ENCODE measurements at places on chromosomes 1 and 21.

- DNase-seq: no peak
These were observed 21.4 kb downstream of the FOXO6 start for GRCh38 chr1:41382480-41383090.

- DNase-seq: no peak
These were observed 418.2 kb upstream of the NFIA start for GRCh38 chr1:60664086-60664625.

GRCh38 chr21:23394458-23394857 is 2212.8 kb downstream of the MRPL39 start:
- DNase-seq: no peak

GRCh38 chr1:4022715-4023114 is 122.6 kb upstream of the C1orf174 start:
- no peak for DNase-seq

- DNase-seq: no peak
These were observed 71.1 kb upstream of the MROH9 start for GRCh38 chr1:170864238-170864637.

DNA sequence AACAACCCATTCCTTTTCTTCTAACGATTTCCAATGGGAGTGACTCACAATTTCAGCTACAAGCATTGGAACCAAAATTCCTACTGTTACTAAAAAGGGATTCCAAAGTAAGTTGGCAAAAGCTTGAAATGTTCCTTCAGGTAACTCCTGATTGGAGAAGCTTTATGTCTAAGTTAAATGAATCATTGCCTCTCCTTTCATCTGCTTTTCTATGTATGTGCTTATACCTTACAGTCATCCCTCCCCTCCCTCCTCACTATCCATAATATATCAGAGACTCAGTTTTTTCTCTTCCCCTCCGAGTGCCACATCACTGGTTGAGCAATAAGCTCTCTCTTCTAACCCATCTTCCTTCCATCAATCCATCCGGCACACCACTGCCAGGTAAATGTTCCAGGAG is 86.8 kb downstream of the TIAM1 start:
- no peak for DNase-seq

DNA sequence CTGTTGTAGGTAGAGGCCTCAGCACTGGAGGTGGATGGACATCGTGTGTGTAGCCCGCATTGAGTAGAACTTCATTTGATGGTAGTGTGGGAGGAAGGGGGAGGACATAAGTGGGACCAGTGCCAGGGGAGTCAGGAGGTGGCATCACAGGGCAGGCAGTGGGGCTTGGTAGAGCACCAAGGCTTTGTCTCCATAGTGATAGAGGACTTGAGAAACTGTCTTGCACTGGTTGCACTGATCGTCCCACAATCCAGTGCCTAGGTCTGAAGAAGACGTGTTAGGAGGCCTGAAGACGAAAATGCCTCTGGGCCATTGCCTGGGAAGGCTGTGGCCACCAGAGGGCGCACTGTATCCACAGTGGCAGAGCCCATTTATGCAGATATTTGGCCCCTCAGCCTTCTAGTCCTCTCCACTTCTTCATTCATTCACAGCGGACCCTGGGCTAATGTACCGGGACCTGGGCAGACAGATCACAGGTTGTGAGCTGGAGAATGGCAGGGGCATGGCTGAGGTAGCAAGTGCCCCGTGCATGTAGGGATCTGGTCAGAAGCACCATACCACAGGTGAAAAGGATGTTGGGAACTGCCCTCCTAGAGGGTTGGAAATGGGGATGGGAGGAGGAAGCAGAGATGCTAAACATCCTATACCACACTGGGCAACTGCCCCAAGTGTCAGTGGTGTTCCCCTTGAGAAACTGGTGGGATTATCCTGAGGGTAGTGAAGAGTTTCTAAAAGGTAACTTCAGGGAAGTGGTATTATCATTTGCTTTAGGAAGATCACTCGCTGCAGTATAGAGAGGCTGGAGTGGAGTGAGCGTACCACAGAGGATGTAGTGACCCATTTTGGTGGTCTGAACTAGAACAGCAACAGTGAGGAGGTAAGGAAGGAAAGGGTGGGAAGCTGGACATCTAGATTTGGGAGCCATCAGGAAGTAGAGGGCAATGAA is 95.3 kb downstream of the PIK3R3 start:
- peak; percentile 71 for DNase-seq

DNA sequence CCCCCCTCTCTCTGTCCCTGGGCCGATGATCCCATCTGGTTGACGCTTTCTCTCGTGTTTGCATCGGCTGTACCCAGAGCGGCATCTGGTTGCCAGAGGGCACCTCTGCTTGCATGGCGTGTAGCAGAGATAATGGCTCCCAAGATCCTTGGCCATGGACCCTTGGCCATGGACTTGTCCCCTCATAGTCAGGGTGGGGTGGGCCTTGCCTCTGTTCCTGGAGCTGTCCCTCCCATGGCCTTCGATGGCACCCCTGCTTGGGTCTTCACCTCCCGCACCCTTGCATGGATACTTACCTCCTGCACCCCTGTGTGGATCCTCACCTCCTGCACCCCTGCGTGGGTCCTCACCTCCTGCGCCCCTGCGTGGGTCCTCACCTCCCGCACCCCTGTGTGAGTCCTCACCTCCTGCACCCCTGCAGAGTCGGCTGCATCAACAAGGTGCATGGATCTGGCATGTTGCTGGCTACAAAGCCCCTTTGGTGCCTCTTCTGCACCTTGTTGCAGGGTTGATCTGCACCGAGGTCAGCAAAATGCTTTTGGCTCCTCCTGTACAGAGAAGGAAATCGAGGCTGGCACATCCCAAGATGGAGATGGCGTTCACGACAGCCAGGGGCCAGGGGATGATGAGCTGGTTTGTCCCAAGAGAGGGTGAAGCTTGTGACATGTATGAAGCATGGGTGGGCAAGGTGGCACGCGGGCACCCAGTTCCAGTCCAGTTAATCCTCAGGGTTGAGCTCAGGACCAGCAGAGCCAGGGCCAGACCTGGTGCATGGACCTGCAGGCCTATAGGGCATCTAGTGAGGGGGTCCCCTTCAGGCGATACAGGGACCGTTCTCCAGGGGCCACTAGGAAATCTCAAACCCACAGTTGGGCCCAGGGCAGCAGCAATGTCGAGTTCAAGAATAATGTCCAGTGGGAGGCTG is 46.1 kb upstream of the C1orf174 start:
- no peak for DNase-seq

DNA sequence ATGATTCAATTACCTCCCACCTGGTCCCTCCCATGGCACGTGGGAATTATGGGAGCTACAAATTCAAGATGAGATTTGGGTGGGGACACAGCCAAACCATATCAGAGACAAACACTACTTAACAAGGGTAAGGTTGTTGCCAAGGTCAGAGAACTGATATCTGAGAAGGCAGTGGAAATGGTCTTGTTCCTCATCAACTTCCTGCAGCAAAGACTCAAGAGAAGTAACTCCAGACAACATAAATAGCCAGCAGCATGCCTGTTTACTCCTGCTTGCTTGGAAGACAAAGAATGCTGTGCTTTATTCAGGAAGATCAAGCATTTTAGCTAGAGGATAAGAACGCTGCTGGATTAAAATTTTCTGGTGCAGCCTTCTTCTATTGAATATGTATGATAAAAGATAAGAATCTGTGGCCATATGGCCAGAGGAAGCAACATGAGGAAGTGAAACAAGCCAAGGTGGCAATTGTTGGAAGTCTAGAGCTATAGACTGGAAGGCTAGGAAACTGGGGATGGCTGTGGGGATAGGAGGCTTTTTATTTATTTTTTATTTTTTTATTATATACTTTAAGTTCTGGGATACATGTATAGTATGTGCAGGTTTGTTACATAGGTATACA is 36.4 kb downstream of the DDAH1 start:
- no peak for DNase-seq

DNA sequence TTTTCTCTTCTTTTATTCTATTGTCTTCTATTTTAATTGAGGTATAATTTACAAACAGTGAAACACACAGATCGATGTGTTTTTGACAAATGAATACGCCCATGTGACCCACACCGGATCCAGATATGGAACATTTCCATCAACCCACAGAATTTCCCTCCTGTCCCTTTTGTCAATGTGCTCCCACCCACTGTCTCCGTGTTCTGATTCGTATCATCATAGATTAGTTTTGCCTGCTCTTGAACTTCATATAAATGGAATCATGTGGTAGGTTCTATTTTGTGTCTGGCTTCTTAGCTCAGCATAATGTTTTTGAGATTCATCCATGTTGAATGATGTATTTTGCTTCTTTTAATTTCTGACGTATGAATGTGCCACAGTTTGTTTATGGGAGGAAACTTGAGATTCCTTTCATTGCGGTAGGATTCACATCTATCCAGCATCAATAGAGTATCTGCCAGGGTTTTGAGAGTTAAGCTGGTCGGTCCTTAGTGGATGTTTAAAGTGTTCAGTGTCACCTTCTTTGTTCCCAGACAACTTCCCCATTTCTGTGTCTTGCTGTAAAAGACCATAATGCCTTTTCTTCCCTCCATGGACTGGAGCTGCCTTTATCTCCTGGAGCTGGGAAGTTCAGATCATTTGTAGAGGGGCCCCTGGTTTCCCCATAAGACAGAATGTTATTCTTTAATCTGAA is 14.7 kb downstream of the NAV1 start:
- DNase-seq: no peak

DNA sequence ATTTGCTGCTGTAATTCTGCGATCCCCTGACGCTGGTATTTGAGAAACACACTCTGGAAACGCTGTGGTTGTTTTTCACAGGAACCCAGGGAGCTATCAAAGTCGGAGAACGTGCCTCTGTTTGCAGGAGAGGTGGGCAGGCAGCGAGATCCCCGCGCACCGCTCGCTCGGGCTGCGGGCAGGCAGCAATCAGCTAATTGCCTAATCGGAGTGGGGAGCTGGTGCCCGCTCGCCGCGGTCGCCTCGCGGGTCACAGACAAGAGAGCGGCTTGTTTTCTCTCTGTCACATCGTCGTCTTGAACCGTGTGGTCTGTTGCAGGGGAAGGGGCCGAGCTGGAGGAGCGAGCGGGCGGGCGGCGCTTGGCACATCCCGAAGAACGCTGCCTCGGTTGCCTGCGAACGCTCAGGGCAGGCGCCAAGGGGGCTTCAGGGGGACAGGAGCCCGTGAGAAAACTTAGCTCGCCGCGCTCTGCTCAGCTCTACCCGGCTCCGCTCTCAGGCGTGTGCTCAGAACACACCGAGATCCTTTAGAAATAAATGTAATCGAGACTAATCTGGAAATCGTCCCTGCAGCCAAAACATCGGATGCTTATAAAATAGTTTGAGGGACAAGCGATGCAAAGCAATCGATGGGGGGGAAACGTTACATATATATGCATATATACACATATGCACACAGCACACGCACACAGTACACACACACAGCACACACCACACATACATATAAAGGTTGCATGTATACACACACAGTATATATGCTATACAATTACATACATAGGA is 93.6 kb upstream of the SMYD2 start:
- DNase-seq: no peak

- DNase-seq: no peak
These were observed 10.2 kb upstream of the TOMM20 start for GRCh38 chr1:235138821-235139220.

DNA sequence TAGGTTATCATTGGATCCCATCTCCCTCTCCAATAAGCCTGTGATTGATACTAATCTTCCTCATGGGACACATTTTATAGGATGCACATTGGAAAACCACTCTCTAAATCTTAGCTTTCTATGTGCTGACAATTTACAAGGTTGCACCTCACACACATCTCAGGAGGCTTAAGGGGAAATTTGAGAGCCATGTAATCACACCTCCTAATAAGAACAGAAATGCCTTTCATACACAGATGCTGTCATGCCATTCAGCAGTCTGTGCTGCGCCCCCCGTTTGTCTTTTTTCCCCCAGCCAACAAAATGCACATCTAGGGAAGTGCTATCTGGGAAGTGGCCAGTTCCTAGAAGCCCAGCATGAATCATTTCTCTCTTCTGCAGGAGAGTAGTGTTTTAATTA is 154.5 kb downstream of the ST6GALNAC5 start:
- DNase-seq: no peak

GRCh38 chr1:230501242-230501641 is 75.1 kb upstream of the PGBD5 start:
- DNase-seq: no peak

DNA sequence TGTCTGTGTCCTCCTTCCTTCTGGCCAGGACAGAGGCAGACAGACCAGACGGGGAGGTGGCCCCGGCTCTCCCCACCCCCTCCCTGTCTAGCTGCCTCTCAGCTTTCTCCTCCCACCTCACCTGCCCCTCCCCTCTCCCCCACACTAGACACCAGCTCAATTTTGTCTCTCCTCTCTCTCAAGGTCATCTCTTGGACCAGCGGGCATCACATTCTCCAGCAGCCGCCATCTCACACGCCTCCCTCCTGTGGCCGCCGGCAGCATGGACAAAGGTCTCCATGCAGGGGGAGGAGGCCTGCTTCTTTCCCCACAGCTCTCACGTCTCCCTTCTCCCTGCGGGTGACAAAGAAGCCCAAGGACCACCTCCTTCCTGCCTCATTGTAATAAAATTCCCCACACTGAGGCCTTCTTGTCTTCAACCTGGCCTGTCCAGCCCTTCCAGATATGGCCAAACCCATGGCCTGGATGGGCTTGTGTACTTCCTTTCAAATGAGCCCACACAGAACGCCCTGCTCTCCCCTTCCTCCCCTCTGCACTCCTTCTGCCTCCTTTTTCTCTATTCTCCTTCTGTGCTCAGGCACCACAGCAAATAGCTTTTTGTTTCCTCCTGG is 14.6 kb downstream of the OPTC start:
- DNase-seq: no peak

DNA sequence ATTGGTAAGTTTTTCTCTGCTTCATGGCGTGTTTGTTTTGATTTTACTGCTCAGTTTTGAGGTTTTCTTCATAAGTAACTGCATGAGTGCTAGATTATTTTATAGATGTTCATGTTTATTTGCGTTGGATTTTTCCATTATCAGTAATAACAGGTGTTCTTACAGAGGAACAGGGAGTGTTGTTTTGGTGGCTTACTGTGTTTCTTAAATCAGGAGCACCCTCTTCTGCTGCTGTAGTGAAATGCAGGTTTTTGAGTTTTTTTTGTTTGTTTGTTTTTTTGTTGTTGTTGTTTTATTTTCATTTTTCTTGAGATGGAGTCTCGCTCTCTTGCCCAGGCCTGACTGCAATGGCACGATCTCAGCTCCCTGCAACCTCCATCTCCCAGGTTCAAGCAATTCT is 32.6 kb downstream of the CTBS start:
- no peak for DNase-seq

GRCh38 chr21:42539342-42539741 is 25.7 kb downstream of the SLC37A1 start:
- no peak for DNase-seq

- peak; percentile 39 for DNase-seq
These were observed at the start of gene CD101 for GRCh38 chr1:117001254-117001927. Gene CD101, plus strand, starts transcription at chr1:117001760. Its CDS starts 58 bp downstream, at chr1:117001818.

DNA sequence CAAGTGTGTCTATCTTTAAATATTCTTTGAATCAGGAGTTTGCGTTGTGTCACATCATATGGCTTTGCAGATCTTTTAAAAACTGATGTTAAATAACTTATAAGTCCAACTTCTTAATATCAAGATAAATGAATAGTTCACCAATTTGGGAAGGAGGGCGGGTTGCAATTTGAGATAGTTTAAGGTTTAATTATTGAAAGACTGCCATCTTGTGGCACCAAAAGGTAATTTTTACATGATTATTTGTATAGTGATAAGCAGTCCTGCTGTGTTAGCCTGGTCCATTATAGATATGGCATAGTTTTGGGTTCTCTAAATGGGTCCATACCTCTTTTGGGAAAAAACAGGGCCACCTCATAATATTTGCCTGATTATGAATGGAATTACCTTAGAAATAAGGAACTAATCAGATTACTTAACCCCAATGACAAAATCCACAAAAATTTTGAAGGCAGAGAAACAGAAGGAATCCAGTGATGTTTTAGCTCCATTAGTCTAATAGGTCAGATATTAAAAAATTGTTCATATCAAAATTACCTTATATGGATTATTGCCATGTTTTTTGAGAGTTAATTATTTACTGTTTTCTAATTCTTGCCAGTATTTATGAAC is 64.3 kb downstream of the PRKAA2 start:
- no peak for DNase-seq

Measured in GM12891 (cell line).